ENCODE measurements at places on chromosomes 1 and 21. TPM values are rescaled to one million over a fixed set of nuclear protein-coding genes. Genes with fewer than 3 reads are reported as not detected.

The CLIC6 gene
- total RNA-seq: 0.42 TPM

The TIE1 gene
- total RNA-seq: not detected

- no peak overlapping the region for H3K4me3 ChIP-seq
- H3K27me3 ChIP-seq: no peaks in the 10 kb centered on the region
- DNase-seq: no peak
- H3K36me3 ChIP-seq: no peaks in the 10 kb centered on the region
These were observed 298.4 kb downstream of the USP25 start for GRCh38 chr21:16028142-16028541.

- no peak overlapping the region for H3K4me3 ChIP-seq
- no peaks in the 10 kb centered on the region for H3K27me3 ChIP-seq
- H3K36me3 ChIP-seq: no peaks in the 10 kb centered on the region
- no peak overlapping the region for H3K27ac ChIP-seq
These were observed 524 bp downstream of the LRRC38 start for GRCh38 chr1:13513063-13513894.

DNA sequence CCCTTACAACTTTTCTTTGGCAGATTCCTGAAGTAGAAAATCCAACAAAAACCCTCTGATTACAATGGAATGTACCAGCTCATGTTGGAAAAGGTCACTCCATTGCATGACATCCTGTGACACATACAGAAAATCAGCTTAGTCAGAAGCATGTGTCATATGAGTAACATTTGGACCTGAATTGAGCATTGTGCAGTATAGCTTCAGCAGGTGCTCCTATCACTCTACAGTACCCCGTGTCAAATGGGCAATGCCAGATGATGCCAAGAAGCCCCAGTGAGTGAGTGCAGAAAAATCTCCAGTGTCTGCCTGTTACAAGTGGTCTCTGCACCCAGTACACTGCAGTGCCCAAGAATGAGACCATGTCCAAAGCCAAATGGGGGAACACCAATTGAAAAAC is 129.7 kb upstream of the RUNX1 start:
- peaks cover 5% of the 10 kb centered on the region for H3K36me3 ChIP-seq
- no peak overlapping the region for H3K4me3 ChIP-seq
- DNase-seq: no peak
- H3K4me1 ChIP-seq: peaks cover 34% of the 10 kb centered on the region
- H3K27me3 ChIP-seq: no peaks in the 10 kb centered on the region

DNA sequence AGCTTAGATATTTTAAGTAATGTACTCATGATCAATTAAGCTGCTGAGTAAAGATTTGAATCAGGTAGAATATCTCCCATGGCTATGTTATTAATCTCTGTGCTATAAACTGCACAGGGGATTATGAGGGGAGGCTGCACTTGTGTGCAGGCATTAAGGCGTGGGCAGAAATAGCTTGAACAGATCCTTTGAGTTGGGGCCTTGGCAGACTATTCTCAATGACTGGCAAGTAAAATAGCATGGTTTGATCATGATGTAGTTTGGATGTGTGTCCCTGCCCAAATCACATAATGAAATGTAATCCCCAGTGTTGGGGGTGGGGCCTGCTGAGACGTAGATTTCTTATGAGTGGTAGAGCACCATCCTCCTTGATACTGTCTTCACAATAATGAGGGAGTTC is 220.3 kb downstream of the PLPP3 start:
- no peaks in the 10 kb centered on the region for H3K27me3 ChIP-seq
- H3K4me3 ChIP-seq: no peak overlapping the region
- H3K27ac ChIP-seq: no peak overlapping the region

- H3K4me3 ChIP-seq: peak overlapping the region; percentile 27
- no peaks in the 10 kb centered on the region for H3K36me3 ChIP-seq
- peaks cover 28% of the 10 kb centered on the region for H3K4me1 ChIP-seq
- H3K27me3 ChIP-seq: no peaks in the 10 kb centered on the region
- H3K27ac ChIP-seq: peak overlapping the region; percentile 77
- DNase-seq: no peak
These were observed 59.7 kb downstream of the XCL2 start for GRCh38 chr1:168484083-168484482.

GRCh38 chr1:228735871-228736586 is 750 bp downstream of the RHOU start:
- peak; percentile 43 for DNase-seq
- no peaks in the 10 kb centered on the region for H3K27me3 ChIP-seq
- H3K4me1 ChIP-seq: peaks cover 8% of the 10 kb centered on the region
- peak overlapping the region; percentile 75 for H3K4me3 ChIP-seq
- H3K27ac ChIP-seq: peak overlapping the region; percentile 4
